Naive thymus-derived CD8-positive, alpha-beta T cell (primary cell): ENCODE measurements at places on chromosomes 2 and 18.

DNA sequence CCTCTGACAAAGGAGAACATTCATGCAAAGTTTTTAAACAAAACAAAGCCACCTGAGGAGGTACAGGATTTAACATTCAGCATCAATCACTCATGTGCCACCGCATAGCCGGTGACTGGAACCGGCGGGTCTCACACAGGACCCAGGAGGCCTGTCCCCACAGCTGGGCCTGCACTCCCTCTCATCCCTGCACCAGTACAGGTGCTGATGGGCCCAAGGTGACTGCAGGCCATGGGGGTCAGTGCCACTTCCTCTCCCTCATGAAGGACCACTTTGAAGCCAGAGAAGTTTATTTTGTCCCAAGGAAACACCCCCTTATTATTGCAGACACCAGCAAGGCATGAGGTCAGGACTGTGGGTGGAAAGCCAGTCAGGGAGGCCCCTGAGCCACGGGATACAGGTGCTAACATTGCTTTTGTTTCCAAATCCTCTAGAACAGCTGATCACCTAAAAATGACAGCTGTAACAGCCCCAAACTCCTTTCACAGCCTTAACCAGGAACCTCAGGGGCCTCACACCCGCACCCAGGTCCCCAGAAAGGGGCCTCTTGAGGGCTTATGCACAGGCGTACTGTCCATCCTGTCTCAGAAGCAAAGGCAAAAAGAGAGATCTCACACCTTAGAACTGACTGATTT, 14.0 kb downstream of the PARD6G start:
- DNase-seq = no peak

DNA sequence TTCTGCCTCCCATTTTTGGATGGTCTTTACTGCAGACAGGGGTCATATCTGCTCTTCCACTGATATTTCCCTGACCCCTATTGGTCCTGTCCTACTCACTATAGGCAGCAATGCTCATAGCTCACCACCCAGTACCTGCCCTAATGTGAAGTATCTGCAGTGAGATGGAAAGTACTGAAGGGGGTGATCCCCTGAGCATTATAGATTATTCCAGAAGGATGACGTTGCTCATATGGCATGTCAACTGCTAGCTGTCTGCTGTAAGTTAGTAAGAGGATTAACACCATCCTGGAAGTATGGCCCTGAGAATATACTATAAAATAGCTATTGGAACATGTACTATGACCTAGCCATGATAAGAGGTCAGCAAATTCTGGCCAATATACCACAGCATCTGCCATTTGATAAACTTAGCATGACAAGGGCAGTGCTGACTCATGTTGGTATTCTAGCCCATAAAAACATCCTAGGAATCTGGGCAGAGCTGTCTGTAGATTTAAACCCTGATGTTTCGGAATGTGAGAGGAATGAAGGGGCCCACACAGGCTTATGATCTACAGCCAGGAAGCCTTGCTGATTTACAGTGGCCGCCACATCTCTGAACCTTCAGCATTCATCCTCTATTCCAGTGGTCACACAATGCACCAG, 451.4 kb downstream of the TNS1 start:
- no peak for DNase-seq

- DNase-seq = peak; percentile 24
These were observed 73.8 kb downstream of the CLIP4 start for GRCh38 chr2:29189052-29189451.

GRCh38 chr2:227864161-227864756, 7.2 kb upstream of the DAW1 start:
- DNase-seq = no peak

DNA sequence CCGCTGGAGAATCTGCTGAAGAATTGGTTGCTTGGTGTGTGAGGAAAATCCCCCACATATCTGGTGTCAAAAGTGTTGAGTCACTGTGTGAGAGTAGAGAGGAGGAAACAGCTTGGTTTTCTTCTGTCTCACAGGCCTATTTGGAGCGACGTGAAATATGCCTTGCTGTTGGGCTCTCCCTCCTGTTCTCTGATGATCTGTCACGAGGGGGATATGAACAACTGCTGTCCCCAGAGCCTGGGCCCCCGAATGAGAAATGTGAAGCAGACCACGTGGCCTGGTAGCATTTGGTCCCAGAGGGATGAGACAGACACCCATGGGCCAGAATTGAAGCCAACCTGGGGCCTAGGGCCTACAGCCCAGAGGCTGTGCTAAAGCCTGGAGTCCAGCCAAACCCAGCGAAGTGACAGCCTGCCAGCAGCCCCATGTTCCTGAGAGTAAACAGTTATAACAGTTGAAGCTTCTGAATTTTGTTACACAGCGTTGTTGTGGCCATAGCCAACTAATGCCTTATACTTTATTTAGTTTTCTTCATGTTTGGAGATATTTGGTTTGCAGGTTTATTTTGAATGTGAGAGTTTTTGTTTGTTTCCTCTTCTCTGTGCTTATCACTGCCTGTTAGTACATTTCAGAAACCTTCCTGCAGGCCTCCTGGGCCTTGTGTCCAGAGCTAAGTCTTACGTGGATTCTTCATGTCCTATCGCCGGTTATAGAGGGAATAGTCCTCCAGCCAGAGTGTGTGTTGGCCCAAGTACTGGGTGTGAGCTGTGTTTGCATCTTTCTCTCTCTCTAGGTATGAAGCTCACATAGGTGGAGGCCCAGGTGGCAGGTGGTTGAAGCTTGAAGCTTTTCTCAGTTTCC, 18.7 kb upstream of the COLEC12 start:
- DNase-seq = no peak

GRCh38 chr2:60551240-60552077, 2.0 kb downstream of the BCL11A start:
- DNase-seq = no peak

DNA sequence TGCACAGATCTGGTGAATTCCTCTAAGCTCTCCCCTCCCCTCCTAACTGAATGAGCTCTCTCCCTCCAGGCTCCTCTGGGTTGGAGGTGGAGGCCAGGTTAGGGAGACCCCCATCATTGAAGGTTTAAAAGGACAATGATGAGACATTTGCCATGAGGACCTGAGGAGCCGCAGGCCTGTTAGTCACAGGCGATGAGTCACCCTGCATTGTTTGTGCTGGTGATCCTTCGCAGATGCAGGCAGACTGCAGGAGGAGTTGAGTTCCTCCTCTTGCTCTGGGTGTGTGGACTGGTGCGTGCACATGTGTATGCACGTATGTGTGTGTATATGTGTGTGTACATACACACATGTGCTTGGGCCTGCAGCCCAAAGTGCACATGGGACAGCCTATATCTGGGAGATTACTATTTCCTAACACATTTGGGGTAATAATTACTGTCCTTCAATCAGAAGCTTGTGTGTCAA, 42.0 kb downstream of the MCFD2 start:
- no peak for DNase-seq

- no peak for DNase-seq
These were observed 158.2 kb downstream of the C1D start for GRCh38 chr2:67904566-67904965.

DNA sequence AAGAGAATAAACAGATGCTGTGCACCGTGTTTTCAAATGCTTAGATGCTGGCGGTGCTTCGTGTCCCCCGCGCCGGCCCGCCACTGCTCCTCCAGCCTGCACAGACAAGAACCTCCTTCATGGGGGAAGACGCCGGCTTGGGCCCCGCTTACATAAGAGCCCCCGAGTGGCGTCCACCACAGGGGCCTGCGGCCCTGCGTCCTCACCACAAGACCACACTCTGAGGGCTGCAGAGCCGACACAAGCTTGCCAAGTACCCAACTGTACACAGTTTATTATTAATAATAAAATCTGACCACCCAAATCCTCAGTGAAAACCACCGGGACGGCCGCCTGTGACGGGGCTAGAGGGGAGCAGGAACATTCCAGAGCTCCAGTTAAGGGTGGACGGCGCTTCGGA, 232.2 kb downstream of the HDAC4 start:
- DNase-seq = no peak

- DNase-seq = no peak
These were observed 122.0 kb upstream of the MYCN start for GRCh38 chr2:15818318-15818753.
